NCI-H2171 (cell line): ENCODE measurements at places on chromosomes 4 and X.

DNA sequence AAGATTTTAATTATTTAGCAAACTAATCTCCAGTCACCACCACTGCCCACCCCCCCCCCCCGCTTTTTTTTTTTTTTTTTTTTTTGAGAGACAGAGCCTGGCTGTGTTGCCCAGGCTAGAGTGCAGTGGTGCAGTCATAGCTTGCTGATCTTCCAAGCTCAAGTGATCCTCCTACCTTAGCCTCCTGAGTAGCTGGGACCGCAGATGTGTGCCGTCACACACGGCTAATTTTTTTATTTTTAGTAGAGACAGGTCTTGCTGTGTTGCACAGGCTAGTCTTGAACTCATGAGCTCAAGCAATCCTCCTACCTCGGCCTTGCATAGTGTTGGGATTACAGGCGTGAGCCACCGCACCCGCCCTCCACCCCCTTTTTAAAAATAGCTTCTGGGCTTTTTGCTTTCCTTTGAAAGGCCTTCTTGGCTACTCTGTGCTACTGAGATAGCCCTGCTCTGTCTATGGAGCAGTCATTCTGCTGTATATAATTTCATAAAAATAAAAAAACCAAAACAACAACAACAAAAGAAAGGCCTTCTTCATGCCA lies 18.7 kb downstream of the TXLNG start:
- DNase-seq = no peak

- DNase-seq = no peak
Observed at GRCh38 chr4:3461515-3462291, 1.4 kb upstream of the DOK7 start.

GRCh38 chrX:132676561-132677186 lies 187.8 kb upstream of the MBNL3 start:
- DNase-seq = no peak

- no peak for DNase-seq
Observed at GRCh38 chrX:57282568-57282967, 3.9 kb upstream of the FAAH2 start.

- no peak for DNase-seq
Observed at GRCh38 chr4:18075823-18076433, 54.4 kb upstream of the LCORL start.

DNA sequence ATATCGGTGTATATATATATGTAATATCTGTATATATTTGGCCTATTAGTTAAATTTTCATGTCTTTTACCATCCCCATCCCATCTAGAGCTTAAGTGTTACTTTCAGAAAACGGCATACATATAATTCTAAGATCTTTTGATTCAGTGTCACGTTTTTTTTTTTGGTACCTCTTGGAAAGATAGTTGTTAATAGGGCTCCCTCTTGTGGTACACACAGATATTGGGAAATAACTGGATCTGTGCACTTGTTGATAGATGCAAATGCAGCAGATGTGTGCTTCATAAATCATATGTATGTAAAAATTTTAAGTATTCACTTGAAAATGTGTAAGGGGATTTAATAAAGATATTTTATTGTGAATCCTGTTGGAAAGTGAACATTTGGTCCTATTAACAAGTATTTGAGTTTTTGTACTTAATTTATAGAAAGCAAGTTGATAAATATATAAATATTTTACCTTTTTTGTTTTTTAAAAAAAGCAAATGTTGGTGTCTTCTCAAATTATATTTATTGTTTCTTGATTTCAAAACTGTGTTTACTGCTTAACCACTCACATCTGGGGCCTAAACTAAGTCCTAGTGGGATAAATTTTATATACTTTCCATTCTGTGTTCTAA lies 74.7 kb downstream of the PAQR3 start:
- DNase-seq = peak; percentile 38

DNA sequence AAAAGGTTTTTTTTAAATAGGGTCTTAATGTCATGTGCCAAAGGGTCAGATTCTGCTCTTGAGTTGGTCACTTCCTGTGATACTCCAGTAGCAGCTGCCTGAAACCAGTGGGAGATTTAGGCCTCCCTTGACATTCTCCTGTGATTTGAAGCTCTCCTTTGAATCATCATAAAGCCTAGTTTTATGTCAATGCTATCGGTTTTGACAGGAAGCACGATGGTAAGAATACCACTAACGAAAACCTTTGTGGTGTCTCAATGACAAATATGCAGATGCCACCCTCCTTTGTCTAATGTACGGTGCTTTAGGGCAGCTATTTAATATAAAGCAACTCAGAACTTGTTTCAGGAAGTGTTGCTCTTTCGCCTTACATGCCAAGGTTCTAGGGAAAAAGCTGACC lies 44.2 kb downstream of the CCNI start:
- DNase-seq = no peak

DNA sequence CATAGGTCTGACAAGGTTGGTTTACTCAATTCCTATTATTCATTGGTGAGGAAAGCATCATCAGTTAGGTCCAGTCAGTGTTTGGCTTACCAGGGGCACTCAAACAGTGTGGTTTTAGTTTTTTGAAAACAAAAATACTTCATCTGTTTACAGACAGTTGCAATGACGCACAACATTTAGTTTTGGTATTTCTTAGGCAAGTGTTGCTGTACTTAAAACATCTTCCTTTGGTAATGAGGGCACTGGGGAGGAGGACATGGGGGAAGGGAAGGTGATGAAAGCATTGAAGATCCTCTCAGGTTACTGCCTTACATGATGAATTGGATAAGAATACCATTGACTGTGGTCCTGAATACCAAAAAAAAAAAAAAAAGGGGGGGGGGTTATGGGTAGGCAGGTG lies 93.7 kb upstream of the MAOA start:
- no peak for DNase-seq

DNA sequence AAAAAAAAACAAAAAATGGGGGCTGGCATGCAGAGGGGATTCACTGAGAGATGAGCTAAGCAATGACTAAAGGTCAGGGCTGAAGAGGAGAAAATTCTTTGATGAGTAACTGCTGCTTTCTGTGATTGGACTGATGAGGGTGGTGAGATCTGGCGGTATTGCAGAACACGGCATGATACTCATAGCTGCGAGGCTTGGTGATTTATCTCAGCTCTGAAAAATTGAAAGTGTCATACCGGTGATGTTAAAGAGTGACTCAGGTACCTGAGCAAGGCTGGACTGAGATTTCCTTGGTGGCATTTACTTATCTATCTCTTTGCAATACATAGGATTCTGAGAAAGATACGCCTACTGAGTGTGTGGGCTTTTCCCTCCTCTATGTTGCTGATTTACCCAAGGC lies 204.1 kb upstream of the DDX53 start:
- DNase-seq = no peak

DNA sequence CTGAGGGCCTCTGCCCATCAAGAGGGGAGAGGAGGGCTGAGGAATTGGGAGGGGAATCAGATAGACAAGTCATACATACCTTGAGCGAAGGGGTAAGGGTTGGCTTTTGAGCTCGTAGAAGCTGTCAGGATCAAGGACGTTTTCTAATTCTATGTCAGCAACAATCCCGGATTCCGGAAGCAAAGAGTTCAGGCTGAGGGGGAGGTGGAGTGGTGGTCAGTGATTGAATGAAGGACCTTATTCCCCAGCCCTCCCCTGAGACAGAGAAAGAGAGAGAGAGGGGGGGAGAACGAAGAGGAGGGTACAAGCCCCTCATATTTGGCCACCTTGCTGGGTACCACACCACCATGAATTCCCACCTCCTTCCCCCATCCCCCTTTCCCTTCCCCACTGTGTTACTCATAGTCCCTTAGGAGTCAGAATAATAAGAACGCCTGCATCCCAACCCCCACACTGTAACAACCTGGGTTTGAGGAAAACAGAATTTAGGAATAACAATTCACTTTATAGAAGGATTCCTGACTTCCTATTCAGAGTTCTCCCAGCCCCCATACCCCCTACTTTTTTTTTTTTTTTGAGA lies 2.7 kb downstream of the TFE3 start:
- no peak for DNase-seq

DNA sequence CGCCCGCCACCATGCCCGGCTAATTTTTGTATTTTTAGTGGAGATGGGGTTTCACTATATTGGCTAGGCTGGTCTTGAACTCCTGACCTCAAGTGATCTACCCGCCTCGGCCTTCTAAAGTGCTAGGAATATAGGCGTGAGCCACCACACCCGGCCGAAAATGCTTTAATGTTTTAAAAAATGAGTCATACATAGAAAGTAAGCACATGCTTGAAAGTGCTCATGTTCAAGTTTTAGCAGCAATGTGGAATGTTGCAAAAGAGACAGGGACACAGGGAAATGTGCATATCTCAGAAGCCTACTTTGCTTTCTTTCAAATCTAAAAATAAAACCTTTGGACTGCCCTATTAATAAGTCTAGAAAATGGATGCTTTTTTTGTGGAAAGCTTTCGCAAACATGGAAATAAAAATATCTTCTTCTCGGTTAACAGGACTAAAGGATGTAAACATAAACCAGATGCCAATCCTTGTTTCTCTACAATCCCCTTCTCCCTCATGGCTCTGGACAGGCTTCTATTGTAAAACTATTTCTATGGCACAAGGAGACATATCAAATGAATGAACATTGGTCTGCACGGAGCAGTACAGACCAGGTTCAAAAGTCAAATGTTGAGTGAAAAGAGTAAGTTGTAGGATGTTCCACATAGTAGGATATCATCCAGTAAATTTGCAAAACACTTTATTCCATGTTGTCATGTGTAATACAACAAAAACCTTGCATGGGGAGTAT lies 15.0 kb downstream of the MECP2 start:
- DNase-seq = no peak

DNA sequence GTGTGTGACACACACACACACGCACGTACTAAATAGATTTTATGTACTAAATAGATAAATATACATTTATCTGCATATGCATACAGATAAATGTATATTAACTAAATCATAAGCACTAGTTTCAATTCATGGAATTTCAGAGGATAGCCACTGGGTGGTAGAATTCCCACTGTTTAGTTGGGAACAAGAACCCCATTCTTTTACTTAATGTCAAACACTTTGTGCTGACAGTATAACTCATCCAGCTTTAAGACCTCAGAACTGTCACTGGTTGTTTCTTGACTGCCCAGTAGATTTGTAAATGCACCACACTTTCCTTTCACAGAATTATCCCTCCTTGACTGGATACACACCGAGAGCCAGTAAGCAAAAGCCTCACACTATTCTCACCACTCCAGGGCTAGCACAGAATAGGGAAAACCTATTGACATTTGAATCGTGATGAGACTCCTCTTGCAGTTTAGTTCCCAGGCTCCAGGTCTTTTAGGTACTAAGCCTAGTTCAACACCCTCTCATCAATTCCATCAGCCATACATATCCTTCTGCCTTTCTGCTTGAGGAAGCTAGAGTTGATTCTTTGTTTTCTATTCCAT lies 32.4 kb downstream of the PPARGC1A start:
- DNase-seq = no peak

- DNase-seq = no peak
Observed at GRCh38 chr4:164614999-164615398, 138.9 kb upstream of the SMIM31 start.

DNA sequence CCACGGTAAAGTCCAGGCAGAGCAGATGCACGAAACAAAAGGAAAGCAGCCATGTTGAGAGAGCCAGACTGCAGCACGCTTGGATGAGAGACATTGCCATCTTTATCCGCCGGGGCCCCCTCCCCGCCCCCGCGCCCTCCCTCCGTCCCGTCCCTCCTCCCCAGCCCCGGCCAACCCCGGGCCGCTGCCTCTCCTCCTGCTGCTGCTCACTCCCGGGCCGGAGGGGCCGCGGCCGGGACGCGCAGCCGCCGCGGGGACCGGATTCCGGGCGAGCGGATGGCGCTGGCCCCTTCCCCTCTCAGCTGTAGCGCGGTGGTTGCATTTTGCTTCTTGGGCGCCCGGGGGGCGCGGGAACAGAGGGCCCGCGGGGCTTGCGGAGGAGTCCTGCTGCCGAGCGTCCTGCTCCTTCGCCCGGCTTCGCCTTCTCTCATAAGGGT lies 542 bp downstream of the RNF150 start:
- no peak for DNase-seq

DNA sequence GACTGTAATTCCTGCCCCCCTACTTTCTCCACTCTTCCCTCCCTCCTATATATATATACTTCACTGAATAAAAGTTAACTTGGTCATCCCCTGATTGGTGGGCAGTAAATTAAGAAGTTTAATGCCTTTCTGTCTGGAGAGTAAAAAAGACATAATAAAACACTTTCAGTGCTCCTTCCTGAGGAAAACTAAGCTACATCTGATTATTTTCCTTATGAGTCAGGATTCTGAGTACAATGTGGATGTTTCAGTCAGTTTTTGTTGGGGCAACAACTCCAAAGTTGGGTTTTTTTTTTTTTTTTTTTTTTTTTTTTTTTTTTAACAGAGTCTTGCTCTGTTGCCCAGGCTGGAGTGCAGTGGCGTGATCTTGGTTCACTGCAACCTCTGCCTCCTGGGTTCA lies 22.0 kb upstream of the SUPT20HL2 start:
- no peak for DNase-seq

DNA sequence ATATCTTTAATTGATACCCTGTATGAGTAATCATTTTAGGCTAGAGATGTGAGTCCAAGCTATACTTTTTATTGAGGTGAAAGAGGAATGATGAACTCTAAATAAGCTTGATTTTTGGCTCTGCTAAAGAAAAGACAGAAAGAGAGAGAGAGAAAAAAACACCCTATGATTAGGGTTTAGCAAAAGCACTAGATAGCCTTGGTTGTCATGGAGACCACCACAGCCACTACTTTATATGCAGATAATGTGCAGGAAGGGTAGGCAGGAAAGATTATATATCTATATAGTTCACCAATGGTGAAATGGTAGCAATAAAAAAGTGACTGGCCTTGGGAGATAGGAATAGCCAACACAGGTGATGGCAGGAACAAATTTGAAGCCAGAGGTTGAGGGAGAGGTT lies 69.9 kb upstream of the CAMK2D start:
- DNase-seq = no peak

GRCh38 chrX:154064637-154065435 lies 32.7 kb downstream of the MECP2 start:
- no peak for DNase-seq

DNA sequence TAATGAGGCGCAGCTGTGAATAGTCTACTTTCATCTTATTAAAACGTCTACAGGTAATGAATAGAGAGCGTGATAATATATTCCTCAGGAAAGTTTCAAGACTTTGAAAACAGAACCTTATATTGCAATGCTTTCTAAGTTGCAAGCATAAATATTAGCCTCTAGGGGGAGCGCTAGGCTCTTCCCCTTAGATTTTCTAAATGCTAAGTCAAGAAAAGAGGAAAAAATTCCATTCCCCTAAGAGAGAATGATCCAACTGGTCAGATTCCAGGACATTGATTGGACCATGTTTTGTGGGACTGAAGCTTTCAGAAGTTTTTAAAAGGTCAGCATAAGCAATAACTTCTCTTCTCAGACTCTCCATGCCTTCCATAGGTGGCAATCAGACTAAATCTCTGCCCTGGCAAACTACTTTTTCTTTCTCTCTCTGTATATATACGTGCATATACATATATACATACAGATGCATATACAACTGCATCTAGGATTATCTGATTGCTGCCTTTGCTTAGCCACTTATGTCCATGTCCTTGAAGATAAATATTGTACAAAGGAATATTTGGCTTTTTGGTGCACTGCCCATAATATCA lies 492.9 kb downstream of the INPP4B start:
- peak; percentile 1 for DNase-seq

DNA sequence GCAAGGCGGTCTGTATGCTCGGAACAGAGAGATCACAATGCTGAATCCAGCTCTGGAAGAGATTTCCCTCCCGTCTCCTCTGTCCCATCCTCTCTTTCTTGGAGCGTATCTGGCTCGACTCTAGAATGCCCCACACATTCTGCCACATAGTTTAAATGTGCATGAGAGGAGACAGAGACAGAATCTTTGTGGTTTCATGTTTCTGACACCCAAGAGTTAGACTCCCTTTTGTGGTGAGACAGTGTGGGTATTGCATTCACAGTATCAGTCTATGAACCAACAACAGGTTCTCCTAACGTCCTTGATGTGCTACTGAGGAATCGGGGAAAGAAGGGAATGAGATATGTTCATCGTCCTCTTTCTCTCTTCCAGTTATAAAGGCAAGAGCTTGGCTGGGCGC lies 25.3 kb downstream of the FAM47E start:
- no peak for DNase-seq
